ENCODE measurements at places on chromosomes 3 and 15. TPM values are rescaled to one million over a fixed set of nuclear protein-coding genes. Genes with fewer than 3 reads are reported as not detected.

The DCBLD2 gene
- total RNA-seq = 11.3 TPM

The FOXB1 gene
- not detected for total RNA-seq

The USF3 gene
- total RNA-seq = 12.1 TPM

The LIPH gene
- not detected for total RNA-seq

The DISP2 gene
- total RNA-seq = 0.06 TPM

The RARB gene
- total RNA-seq = 1.6 TPM
